ENCODE measurements at places on chromosomes 7 and 10.

GRCh38 chr7:99719996-99720769 is 14.8 kb downstream of the CYP3A7 start:
- no peak for DNase-seq

DNA sequence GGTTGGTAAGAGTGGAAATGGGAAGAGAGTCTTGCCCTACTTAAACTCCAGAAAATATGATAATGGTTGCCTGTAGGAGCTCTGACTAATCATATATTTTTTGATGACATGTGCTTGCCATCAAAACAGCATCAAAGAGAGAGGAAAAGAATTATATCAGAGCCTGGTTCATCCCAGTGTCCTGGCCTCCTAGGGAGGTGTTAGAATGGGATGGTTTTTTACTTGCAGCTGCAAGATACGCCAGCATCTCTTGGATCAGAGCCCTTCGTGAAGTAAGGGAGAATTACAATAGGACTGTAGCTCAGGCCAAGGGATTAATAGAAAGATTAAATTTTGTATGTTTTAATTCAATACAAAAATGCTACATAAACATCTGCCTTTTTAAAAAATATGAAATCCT is 177.6 kb upstream of the HDAC9 start:
- DNase-seq: no peak

DNA sequence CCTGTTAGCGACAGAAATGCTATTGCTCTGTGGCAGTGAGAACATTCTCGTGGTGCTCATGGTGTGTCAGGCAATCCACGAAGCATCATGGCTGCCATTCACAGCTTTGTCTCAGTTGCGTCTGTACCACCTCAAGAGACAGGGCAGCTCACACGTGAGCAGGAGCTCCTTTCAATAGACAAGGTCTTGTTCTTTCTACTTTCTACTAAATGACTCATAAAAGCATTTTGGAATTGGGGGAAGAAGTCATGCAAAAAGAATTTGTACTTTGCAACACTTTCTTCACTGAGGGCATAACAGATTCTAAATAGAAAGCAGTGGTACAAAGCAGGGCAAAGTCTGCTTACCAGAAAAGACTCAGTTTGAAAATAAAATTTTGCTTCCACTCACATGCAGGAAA is 638.5 kb downstream of the PHTF2 start:
- no peak for DNase-seq

- DNase-seq: no peak
Observed at GRCh38 chr10:93435621-93436397, 46.3 kb downstream of the MYOF start.

- DNase-seq: no peak
Observed at GRCh38 chr7:2079332-2080059, 153.2 kb downstream of the MAD1L1 start.

GRCh38 chr7:148319316-148319808 is 271.2 kb upstream of the C7orf33 start:
- DNase-seq: no peak

GRCh38 chr10:130809181-130809580 is 502.3 kb downstream of the TCERG1L start:
- DNase-seq: no peak

GRCh38 chr7:132876576-132876975 is 205.3 kb downstream of the CHCHD3 start:
- no peak for DNase-seq

DNA sequence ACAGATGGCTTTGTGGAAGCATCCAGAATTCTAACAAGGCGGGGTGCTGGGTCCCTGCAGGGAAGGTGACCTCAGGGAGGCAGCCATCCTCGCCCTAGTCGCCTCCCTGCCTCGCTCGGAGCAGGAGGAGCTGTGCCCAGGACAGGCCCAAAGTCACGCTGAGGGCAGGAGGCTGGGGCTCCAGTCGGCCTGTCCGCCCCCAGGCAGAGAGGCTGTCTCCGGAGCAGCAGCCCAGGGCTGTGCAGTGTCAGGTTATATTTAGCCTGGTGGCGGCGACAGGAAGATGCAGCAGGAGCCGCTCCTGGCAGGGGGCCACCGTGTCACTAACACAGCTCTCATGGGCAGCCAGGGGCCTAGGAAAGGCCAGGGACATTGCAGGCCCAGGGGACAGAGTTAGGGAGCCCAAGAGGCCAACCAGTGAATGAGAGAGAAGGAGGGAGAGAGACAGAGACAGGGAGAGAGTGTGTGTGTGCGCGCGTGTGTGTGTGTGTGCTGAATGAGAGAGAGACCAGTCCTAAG is 13.5 kb downstream of the KCNH2 start:
- no peak for DNase-seq

DNA sequence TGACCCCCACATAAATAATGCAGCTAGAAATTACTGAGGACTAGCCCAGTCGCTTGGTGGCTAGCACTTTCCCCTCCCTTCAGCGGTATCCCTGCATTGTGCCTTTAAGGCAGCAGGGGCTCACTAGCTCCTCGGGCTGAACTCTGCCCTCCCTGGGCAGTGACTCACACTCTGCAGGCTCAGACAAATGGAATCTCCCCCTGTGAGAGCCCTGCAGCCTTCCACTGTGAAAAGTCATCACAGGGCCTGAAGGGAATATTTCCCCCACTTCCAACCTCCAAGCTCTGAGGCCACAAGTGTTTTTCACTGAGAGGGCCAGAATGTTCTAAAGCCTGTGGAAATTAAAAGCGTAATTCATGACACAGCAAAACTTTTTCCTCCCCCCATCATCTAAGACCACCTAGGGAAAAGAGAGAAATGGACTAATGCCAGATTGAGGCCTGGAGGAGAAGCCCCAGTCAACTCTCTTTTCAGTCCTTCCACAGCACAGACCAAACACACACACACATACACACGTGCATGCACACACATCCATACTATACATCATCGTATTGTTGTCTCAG is 93.6 kb upstream of the COL1A2 start:
- no peak for DNase-seq

- DNase-seq: no peak
Observed at GRCh38 chr7:148058092-148058491, 532.5 kb upstream of the C7orf33 start.

- DNase-seq: no peak
Observed at GRCh38 chr7:542713-543500, 23.3 kb upstream of the PDGFA start.

DNA sequence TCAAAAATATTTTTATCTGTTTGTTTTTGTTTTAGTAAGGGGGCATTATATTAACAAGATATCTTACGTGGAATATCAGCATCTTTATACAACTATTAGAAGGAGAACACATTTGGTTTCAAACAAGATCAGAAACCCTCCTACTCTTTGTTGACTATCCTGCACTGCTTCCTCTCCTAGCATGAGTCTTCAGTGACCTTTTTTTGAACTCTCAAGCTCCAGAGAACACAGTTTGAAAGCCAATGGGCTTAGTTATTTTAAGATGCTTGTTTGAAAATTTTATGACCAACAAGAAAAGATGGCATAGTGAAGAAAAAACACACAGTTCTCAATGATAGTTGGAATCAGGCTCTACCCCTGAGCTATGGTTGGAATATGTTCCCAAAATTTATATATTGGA is 37.2 kb upstream of the RTKN2 start:
- no peak for DNase-seq

GRCh38 chr7:139589474-139589873 is 66.0 kb downstream of the CLEC2L start:
- DNase-seq: no peak

DNA sequence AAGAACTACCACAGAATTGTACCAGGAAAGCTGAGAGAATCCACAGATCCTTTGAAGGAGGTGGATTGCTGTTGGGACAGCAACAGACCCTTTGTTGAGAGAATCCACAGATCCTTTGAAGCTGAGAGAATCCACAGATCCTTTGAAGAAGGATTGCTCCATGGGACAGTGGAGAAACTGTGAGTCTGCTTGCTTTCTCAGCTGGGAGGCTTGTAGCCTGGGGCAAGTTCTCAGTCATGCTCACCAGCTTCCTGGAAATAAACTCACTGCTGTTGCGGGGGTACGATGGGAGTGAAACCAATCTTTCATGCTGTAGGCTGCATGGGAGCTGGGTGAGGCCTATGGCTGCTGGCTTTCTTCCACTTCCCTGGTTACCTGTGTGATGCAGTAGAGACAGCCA is 106.3 kb downstream of the C7orf25 start:
- DNase-seq: no peak

DNA sequence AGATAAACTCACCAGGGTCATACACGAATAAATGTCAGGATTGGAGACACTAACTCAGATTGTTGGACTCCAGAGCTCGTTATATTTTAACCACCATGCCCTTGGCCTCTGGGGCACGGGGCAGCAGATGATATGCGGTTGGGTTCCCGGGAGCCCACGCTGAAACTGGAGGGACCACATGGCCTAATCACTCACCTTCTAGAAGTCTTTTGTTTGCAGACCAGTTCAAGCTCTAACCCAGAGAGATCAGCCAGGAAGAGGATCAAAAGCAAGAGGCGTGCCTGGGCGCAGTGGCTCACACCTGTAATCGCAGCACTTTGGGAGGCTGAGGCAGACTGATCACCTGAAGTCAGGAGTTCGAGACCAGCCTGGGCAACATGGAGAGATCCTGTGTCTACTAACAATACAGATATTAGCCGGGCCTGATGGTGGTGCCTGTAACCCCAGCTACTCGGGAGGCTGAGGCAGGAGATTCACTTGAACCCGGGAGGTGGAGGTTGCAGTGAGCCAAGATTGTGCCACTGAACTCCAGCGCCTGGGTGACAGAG is 42.6 kb upstream of the ECHDC3 start:
- DNase-seq: no peak

GRCh38 chr7:88477976-88478375 is 171.3 kb upstream of the STEAP4 start:
- no peak for DNase-seq

- no peak for DNase-seq
Observed at GRCh38 chr7:30873656-30874055, 38.0 kb upstream of the AQP1 start.

DNA sequence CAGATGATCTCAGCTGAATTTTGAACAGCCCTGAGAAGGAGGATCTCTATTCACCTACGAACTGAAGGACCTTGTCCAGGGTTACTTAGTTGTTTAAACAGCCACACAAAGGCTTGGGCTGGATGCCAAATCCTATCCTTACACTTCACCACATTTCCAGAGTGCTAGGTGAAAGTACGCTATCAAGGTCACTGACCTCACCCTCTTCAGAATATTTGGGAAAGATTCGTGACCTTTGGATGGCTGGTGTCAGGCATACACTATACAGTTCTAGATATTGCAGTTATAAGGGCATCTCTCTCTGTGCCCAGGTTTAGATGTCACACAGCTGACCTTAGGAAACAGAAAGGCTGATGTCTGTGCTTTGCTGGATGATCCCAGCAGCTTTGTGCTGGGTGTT is 61.2 kb upstream of the ABLIM1 start:
- DNase-seq: no peak

DNA sequence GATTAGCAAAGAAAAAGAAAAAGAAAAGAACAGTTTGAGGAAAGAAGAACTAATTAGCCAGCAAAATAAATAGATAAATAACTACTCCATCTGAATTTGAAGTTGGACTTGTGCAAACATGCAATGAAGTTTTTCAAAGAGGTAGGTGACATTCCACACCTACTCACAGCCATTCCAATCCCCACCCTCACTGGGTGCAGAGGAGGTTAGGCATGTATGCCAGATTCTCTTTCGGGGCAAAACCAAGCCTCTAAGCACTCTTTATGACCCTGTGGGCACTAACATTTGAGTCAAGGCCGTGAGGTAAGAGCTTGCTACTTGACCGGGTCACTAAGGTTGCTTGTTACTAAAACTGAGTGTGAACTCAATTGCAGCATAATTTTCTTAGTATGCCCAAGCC is 108.4 kb upstream of the SEMA3A start:
- DNase-seq: no peak

DNA sequence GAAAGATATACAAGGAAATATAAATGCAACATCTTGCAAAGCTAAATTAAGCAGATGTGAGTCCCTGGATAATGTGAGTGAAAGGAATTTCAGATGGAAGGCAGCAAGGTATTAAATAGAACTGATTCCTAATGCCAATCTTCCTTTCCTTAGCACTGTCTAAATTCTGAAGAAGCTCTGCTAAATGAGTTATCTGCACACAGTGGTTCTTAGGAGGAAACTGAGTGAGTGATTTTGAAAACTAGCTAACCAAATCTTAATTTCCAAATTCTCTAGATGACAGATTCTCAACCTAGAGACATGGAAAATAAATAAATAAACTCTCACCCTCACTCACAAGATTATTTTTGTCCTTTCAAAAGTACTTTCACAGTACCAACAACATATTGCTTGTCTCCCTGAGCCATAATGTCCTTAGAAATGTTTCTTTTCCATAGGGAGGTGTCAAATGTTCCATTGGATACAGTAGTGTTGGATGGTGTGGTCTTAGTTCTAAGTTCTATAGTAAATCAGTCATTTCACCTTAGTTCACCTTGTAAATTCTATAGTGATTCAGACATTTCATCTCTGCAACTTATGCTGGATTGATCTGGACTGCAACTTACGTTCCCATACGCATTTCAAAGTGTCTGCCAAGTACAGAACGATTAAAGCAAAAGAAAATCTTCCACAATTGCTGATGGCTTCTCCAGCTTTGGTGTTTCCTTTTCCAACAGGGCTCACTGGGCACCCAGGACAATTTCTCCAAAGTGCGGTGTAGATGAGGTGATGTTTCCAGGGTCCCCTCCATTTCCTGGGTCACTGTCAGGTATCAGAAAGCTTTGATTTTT is 145.4 kb upstream of the FAM171A1 start:
- no peak for DNase-seq

DNA sequence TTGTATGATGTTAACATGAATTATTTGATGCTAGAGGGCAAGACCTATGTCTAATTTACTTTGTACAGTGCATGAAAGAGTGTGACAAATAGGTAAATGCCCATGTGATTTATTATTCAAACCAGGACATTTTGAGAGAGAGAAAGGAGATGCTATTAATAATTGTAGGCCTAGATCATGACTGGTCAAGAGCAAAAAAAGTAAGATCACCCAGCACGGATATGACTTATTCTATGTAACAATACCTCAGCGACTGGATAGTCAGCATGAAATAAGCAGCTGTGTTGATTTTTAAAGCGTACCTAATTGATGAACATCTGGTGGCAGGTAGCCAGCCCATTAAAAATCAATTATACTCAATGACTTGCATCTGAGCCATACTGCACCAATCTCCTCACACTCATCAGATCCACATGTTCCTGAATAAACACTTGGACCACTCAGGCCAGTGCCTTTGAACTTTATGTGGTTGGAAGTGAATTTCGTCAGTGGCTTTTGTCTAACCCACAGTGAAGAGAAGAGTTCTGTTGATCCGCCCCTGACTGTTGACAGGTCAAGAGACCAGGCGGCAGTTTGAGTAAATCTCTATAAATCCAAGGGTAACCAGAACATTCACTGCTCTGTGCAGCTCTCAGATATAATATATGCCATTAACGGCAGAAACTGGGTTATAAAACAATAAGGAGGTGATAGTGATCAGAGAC is 435.3 kb downstream of the MDFIC start:
- DNase-seq: no peak
